ENCODE measurements at places on chromosomes 1 and 21.

DNA sequence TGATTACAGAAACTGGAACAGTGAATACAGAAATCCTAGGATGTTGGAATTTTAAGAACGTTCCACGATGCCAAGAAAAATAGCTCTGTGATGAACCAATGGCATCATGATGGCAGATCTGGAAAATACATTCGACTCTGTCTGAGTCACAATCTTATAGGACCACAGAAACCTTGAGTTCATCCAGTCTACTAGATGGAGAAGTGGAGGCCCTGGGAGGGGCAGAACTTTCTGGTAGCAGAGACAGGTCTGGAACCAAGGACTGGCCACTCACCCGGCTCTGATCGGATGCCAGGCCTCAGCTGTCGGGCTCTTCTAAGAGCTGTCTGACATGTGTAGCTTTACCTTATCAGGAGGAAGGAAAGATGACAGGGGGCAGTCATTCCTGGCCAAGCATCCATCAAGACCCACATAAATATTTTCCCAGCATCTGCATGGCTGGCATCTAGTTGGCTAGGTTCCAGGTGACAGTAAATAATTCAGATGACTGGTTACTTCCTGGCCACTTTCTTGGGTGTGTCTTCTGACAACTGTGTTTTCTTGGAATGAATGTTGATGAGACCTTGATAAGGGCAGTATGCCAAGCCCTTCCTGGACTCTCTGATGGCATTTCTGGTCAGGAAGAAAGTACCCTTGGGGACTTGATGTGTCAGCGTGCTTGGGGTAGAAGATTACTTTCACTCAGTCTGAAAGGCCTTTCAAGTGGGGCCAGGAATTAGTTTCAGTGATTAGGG is 72.6 kb upstream of the TRABD2B start:
- DNase-seq = no peak

GRCh38 chr1:167681024-167681423 is 40.8 kb upstream of the MPZL1 start:
- no peak for DNase-seq

- DNase-seq = no peak
These were observed 177.0 kb downstream of the EIF4G3 start for GRCh38 chr1:20999525-21000244.

DNA sequence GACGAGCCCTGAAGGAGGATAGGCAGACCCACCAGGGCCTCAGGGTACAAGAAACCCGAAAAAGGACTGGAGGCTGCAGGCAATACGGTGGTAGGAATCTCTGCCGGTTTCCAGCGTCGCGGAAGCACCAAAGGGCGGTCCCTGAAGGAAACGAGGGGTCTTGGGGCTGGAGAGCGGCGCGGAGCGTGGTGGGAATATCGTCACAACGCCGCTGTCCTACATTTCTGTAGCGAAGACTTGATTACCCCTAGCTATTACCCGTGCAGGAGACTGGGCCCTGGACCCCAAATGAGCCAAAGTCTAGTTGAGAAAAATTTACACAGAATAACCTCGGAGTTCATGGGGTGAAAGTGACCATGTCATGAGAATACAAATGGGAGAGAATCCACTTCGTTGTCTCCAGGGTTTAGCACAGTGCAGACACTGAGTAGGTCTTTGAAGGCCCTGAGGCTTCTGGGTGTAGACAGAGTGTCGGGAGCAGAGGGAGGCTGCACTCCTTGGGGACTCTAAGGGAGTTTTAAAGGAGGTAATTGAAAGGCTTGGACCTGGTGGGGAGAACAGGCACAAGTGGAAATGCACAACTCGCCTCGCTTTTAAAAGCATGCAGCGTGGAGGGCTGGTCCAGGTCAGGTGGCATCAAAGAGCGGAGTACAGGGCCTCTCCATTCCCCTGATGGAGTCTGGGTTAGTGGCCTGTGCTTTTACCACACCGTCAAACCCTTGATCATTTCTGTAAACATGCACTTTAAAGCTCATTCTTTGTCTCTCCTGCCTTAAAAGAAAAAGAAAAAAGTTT is 1.5 kb downstream of the ATP1A1 start:
- no peak for DNase-seq

- DNase-seq = no peak
These were observed 54.1 kb downstream of the KCNJ15 start for GRCh38 chr21:38310646-38311485.
